HTR-8/SVneo (cell line): ENCODE measurements at places on chromosomes 12 and 14.

DNA sequence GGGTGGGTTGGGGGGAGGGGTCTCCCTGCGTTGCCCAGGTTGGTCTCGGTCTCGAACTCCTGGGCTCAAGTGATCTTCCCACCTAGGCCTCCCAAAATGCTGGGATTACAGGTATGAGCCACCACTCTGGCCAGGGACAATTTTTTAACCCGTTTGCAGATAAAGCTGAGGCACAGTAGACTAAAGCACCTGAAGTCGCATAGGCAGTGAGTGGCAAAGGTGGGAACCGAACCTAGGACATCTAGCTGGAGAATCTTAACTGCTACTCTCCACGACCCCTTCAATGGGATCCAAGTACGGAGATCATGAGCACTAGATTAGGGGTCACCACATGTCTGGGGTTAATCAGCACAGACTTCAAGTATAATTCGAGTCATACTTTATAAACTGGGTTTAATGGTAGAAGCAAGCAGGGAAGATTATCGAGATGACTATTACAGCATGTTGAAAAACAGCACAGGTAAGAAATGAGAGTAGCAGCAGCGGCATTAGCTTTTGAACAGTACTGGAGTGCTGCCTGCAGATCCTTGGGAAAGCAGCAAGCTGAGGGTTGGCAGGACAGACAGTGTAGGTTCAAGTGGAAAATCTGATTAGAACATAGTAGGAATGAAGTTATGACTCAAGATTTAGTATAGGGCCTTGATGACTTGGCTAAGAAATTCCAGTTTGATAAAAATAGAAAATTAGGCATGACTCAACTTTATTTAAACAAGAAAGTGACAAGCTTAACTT is 23.9 kb downstream of the NID2 start:
- no peak for DNase-seq

- no peak for DNase-seq
These were observed 38.2 kb upstream of the RIC8B start for GRCh38 chr12:106736051-106736957.

DNA sequence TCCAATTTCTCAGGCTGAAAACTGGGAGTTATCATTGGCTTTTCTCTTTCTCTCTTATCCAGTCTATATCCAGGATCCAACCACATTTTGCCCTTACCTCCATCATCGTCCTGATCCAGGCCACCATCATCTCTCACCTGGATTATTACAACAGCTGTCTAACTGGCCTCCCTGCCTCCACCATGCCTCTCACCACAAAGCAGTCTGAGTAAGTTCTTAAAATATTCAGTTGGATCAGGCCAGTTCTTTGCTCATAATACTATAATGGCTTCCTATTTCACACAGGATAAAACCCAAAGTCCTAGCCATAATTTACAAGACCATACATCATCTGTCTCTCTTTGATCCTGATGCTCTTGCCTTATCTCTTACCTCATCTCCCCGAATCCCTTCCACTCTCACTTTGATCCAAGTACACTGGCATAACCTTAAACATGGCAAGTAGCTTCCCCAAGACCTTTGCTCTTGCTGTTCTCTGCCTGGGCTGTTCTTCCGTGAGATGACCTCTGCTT is 133.4 kb upstream of the RAP1B start:
- DNase-seq = no peak

DNA sequence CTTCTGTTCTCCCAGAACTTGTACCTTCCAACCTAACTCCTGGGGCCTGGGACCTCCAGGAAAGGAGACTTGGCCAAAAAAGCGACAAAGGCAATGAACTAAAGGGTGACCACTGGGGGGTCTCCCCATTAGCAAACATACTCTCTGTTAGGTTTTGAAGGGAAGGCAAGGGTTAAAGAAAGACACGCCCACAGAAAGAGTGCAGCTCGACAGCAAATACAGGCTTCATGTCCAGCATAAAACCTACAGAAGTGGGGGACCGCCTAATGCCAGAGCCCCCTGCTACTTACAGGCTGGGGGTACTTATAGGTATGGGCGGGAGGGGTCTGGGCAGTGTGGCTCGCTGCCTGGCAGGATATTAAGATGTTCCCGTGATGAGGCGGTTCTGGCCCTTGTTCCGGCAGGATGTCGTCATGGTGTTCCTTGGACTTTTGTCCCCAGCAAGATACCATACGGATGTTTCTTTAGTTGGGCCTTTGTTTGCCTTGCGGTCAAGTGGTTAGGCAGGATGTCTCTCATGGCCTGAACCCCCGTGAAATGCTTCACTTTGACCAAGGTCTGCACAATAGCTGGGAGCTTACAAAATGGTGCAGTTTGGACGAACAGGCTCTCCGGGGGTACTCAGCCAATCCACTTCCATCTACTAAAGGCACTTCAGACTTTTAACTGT is 53.4 kb downstream of the PRMT8 start:
- DNase-seq = no peak

GRCh38 chr14:74257941-74258763 is 18.9 kb downstream of the VSX2 start:
- no peak for DNase-seq

DNA sequence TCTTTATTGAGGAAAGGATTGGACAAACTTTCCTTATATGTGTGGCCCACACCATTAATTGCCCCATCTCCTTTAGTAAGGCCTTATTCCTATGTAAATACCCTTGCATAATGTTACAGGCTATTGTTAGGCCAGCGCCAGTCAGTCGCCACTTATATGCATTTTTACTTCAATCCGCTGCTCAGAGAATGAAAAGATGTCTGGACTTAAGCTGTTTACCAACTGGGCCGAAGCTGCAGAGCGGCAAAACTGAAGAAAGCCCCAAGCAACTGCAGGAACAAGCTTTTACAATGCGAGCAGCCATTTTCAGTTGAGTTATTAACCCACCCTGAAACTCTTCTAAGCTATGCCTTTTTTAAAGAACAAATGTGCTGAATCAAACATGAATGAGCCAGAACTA is 92.1 kb upstream of the OTX2 start:
- DNase-seq = no peak

DNA sequence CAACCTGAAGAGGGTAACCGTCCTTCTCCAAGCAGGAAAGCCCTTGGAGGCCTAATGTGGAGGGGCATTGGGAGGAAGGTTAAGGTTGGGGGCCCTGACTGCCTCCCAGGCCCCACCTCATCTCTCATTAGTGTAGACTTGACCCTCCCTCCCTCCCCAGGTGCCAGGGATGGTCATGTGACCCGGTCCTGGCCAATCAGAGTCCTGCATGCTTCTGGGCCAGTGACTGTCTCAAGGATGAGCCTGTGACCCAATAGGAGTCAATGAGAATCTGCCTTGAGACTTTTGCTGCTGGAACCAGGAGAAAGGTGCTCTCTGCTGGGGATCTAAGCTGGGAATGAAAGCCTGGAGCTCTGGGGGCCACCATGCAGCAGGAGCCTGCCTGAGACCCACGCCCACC is 70.8 kb downstream of the NCOR2 start:
- no peak for DNase-seq

- no peak for DNase-seq
These were observed 53.8 kb upstream of the DHRS4 start for GRCh38 chr14:23899788-23900187.

GRCh38 chr12:121170611-121171260 is 38.1 kb downstream of the P2RX7 start:
- no peak for DNase-seq

DNA sequence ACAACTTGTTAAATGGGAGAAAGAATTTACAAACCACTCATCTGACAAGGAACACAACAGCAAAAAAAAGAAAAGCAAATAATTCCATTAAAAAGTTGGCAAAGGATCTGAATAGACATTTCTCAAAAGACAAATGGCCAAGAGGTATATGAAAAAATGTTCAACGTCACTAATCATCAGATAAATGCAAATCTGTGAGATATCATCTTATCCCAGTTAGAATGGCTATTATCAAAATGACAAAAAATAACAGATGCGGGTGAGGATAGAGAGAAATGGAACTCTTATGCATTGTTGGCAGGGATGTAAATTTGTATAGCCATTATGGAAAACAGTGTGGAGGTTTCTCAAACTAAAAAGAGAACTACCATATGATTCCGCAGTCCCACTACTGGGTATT is 29.9 kb downstream of the CYP46A1 start:
- no peak for DNase-seq

DNA sequence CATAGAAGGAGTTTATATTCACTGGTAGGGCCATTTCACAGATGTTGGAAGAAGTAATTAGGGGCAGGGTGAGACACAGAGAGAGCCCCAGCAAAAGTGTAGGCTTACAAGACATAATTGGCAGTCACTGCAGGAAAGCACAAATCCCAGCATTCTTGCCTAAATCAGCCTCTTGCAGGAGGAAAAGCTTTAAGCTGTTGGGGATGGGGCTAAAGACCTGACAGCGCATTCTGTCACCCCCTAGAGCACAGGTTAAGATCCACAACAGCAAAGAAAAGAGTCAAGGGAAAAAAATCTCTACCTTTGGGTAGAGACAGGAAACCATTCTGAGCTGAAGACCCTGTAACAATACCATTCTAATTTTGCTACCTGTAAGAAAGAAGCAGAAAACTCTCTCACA is 409.0 kb downstream of the DAD1 start:
- no peak for DNase-seq

- peak; percentile 50 for DNase-seq
These were observed 1.7 kb upstream of the TNS2 start for GRCh38 chr12:53048033-53048779.

DNA sequence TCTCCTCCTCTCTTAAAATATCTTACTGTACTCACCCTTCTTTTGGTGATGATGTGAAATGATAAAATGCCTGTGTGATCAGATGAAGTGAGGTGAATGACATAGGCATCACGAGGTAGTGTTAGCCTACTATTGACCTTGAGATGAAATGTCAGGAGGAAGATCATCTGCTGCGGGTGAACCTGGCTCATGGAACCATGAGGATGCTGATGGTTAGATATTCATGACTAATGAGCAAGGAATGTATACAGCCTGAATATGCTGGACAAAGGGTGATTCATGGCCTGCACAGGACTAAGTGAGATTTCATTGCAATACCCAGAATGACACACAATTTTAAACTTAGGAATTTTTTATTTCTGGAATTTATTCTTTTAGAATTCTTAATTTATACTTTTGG is 89.6 kb downstream of the DAAM1 start:
- DNase-seq = peak; percentile 93

DNA sequence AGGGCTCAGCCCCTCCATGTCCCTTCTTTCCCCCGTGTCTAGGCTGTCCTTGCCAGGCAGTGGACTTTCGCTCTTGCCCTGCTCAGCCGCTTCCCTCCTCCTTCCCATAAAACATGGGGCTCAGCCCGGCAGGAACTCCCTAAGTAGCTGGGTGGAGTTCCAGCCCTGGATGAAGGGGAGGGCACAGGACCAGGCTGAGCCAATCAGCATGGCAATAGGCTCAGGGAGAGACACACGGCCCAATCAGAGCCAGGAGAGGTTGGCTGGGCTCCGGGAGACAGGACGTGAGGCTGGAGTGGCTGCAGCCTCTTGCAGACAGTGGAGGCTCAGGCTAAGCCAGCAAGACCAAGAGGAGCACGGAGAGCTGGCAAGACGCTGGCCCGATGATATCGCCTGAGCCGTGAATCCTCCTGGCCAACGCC is 54.3 kb downstream of the GALNT9 start:
- peak; percentile 83 for DNase-seq

DNA sequence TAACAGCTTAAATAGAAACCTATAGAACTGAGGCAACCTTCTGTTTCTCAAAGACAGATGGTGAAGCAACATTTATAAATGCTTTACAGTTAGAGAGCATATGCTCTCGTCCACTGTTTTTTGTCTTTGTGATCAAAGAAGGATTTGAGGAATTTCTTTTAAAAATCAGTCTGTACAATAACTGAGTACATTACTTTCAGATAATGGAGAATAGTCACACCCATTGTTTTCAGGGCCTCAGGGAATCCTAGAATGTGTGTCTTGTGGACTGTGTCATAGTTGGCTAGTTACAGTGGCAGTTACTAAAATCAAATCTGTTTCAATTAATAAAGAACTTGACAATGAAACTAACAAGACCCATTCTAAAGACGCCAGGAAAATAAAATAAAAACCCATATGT is 107.9 kb downstream of the PRKCH start:
- DNase-seq = no peak

GRCh38 chr12:119373001-119373400 is 38.5 kb downstream of the CCDC60 start:
- DNase-seq = no peak

DNA sequence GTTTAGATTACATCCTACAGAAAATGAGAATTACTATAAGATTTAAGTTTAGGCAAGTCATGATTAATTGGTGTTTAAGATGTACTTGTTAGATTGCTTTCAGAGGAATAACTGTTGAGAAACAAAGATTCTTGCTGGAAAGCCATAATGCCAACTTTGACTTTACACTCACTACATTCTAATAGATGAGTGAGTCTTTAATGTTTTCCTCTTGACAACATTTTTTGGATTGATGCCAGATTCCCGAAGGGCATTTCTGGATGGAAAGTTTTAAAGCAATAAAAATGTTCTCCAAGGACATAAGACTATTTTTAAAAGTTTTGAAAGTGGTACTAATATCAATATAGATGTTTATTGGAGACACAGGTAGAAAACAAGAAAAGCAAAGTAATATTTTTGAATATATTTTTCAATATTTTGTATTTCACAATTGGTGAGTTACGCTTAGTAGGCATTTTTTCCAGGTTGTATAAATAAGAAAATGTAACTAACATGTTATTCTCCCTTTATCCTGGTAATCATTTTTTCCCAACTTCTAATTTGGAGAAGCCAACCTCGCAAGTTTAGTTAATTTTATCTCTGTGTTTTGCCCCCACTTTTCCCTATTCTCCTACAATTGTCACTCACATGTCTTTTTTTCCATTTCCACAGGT is 307.3 kb downstream of the CEP128 start:
- peak; percentile 24 for DNase-seq

DNA sequence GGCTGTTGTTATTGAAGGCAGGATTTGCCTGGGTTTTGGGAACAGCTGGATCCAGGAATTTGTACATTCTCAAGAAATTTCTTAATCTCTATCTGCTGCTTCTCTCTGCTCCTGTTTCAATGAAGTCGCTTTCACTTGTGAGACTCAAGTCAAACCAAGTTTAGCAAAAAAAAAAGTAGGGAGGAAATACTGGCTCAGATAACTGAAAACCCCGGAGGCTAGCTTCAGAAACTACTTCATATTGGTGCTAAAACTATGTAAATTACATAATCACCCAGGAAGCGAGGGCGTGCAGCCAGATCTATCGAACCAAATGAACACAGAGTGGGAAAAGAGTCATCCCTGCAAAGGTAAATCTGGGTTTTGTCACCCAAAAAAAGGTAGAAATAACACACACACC is 68.3 kb upstream of the FICD start:
- DNase-seq = no peak
